ENCODE measurements at places on chromosomes 5 and 9.

DNA sequence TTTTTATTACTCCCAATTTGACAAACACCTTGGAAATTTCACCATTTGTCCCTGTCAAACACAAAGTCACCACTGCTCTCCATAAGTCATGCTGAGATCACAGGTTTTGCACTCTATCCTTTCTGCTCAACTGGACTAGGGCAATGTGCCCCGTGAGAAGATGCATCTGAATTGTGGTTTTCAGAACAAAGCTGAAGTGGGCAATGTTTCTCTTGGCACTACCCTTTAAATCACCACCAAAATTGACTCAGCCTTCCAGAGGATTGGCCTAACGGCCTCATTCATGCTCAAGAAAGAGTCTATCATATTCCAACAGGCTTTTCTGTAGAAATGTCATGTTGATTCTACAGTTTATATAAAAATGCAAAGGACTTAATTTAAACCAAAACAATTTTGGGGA, 81.0 kb upstream of the TRIO start:
- DNase-seq, result no peak
- H3K36me3 ChIP-seq, result no peaks in the 10 kb centered on the region
- H3K4me3 ChIP-seq, result no peak overlapping the region
- no peak overlapping the region for H3K27ac ChIP-seq
- no peaks in the 10 kb centered on the region for H3K27me3 ChIP-seq

DNA sequence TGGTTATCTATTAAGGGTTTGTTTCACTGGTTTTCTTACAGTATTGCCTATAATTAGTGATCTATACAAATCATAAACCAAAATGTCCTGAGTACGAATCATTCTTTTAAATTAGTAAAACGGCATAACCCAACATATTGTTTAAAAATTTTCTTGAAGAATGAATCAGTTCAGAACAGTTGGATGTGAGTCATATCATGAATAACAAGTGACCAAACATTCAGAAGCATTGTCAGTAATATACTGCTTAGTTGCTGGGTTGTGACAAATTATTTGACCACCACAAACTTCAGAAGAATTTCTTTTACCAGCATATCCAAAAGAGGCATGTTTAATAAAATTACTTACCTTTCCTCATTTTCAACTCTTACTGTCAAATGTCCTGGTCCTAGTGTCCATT, 111.2 kb downstream of the UNC13B start:
- H3K36me3 ChIP-seq, result no peaks in the 10 kb centered on the region
- H3K4me1 ChIP-seq, result peaks cover 11% of the 10 kb centered on the region
- no peak overlapping the region for H3K27ac ChIP-seq
- peaks cover 4% of the 10 kb centered on the region for H3K27me3 ChIP-seq

GRCh38 chr5:92518318-92518904, 1062.6 kb downstream of the NR2F1-AS1 start:
- no peak for DNase-seq
- no peaks in the 10 kb centered on the region for H3K27me3 ChIP-seq
- H3K4me1 ChIP-seq, result no peaks in the 10 kb centered on the region

DNA sequence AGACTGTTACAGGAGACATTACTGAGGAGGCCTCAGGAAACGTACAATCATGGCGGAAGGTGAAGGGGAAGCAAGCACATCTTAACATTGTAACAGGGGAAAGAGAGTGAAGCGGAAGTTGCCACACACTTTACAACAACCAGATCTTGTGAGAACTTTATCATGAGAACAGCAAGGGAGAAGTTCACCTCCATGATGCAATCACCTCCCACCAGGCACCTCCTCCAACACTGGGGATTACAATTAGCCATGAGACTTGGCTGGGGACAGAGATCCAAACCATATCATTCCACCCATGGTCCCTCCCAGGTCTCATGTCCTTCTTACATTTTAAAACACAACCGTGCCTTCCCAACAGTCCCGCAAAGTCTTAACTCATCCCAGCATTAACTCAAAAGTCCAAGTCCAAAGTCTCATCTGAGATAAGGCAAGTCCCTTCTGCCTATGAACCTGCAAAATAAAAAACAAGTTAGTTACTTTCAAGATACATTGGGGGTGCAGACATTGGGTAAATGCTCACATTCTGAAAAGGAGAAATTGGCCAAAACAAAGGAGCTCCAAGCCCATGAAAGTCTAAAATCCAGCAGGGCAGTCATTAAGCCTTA, 138.3 kb downstream of the TMEM161B start:
- H3K36me3 ChIP-seq, result no peaks in the 10 kb centered on the region
- peaks cover 3% of the 10 kb centered on the region for H3K4me1 ChIP-seq
- H3K4me3 ChIP-seq, result no peak overlapping the region
- H3K27ac ChIP-seq, result no peak overlapping the region
- no peak for DNase-seq

DNA sequence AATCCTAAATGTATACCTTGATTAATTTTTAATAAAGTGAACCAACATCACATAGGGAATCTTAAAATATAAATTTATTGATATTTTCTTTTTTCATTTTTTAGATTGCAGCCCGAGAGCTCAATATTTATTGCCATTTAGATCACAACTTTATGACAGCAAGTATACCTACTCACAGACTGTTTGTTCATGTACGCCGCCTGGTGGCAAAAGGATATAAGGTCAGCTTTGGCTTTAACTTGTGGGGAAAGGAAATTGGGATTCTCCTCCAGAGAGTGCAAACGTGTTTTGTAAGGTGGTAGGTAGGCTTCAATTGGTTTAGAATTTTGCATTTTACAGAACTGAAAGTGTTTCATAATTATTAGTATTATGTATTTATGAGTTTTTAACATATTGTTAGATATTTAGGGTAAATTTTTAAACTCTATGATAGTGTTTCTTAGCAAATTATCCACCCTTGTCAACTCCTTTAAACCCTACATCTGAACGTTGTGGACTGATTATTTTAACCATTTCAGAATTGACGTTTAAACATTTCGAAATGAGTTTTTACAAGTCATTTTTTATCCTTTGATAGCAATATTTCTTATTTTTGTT, 17.5 kb upstream of the DHFR start:
- H3K4me3 ChIP-seq, result no peak overlapping the region
- H3K4me1 ChIP-seq, result peaks cover 4% of the 10 kb centered on the region
- DNase-seq, result peak; percentile 82
- no peaks in the 10 kb centered on the region for H3K27me3 ChIP-seq

DNA sequence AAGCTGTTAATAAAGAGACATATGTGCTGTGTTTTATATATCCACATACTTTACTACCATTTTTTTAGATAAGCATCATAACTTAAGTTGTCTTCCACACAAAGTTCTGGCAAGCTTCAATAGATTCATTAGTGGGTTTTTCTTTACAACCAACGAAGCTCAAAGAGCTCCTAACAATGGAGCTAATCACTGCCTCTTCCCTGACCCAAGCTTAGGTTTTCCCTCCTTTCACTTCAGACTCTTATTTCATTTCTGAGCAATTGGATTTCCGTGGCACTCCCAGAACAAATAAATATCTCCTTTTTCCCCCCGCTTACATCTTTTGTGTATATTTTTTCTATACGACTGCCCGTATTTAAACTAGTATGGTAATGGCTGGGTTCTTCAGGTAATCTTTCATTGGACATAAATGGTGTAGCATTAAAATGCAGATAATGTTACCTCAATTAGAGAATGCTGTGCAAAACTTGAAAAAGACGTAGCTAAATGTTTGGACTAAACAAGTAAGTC, 275.5 kb upstream of the TMEM161B start:
- no peak overlapping the region for H3K27ac ChIP-seq
- no peak for DNase-seq
- no peaks in the 10 kb centered on the region for H3K4me1 ChIP-seq
- H3K4me3 ChIP-seq, result no peak overlapping the region
- H3K36me3 ChIP-seq, result no peaks in the 10 kb centered on the region

- DNase-seq, result no peak
- H3K4me1 ChIP-seq, result peaks cover 2% of the 10 kb centered on the region
- no peak overlapping the region for H3K4me3 ChIP-seq
- no peaks in the 10 kb centered on the region for H3K36me3 ChIP-seq
- H3K27me3 ChIP-seq, result no peaks in the 10 kb centered on the region
Observed at GRCh38 chr5:32562056-32562455, 23.3 kb upstream of the SUB1 start.

GRCh38 chr9:4640027-4640426, 22.1 kb upstream of the PLPP6 start:
- no peak overlapping the region for H3K4me3 ChIP-seq
- no peaks in the 10 kb centered on the region for H3K36me3 ChIP-seq
- H3K27me3 ChIP-seq, result no peaks in the 10 kb centered on the region
- H3K27ac ChIP-seq, result no peak overlapping the region
- DNase-seq, result peak; percentile 71
- H3K4me1 ChIP-seq, result peaks cover 2% of the 10 kb centered on the region

GRCh38 chr5:1428107-1428506, 17.1 kb downstream of the SLC6A3 start:
- peaks cover 6% of the 10 kb centered on the region for H3K36me3 ChIP-seq
- no peak for DNase-seq
- H3K27ac ChIP-seq, result no peak overlapping the region
- peaks cover 17% of the 10 kb centered on the region for H3K27me3 ChIP-seq
- no peaks in the 10 kb centered on the region for H3K4me1 ChIP-seq
- no peak overlapping the region for H3K4me3 ChIP-seq

- no peak overlapping the region for H3K27ac ChIP-seq
- no peak for DNase-seq
- H3K27me3 ChIP-seq, result no peaks in the 10 kb centered on the region
Observed at GRCh38 chr5:124438903-124439281, 307.5 kb downstream of the ZNF608 start.

DNA sequence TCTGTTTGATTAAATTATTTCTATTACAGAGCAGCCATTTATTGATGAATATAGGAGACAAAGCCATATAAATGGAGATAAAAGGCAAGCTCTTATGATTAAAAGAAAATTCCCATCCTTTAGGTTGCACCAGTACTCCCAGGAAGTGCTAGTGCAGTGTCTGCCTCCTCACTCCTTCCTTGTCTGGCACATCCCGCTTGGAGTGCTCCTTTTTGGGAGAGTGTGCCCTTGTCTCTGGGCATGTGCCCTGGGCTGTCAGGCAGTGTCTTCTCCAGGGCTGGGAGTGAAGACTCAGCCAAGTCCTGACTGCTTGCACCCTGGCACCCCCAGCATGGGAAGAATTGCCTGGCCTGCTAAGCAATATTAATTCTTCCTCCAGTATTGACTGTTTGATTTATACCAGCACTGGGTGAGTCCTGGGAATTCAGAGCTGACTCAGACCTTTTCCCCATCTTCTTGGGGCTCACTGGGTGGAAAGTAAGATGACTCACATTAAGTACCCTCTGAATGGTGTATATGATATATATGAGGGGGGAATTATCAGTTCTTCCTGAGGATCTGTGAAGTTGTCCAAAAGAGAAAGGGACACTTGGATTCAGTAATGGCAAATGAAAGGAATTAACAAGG, 62.1 kb downstream of the ZSWIM6 start:
- H3K4me1 ChIP-seq, result no peaks in the 10 kb centered on the region
- no peak for DNase-seq
- H3K27me3 ChIP-seq, result no peaks in the 10 kb centered on the region
- H3K4me3 ChIP-seq, result no peak overlapping the region
- H3K36me3 ChIP-seq, result no peaks in the 10 kb centered on the region
- H3K27ac ChIP-seq, result no peak overlapping the region

DNA sequence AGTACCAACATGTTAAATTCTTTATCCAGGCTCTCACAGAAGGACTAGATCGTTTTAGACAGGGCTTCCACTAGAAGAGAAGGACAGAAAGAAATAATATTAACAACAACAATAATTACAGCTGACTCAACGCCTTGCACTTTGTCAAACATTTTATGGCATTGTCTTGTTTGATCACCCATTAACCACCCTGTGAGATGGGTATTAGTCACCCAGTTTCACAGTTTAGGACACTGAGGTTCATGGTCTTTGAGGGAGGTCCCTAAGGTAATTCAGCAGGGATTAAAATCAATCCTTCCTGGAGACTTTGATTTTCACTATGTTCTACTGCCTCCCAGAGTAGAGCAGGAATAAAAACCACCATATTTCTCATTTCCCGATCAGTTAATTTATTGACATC, 51.4 kb upstream of the BNC2 start:
- H3K27ac ChIP-seq, result no peak overlapping the region
- no peaks in the 10 kb centered on the region for H3K4me1 ChIP-seq
- DNase-seq, result no peak
- no peaks in the 10 kb centered on the region for H3K36me3 ChIP-seq

DNA sequence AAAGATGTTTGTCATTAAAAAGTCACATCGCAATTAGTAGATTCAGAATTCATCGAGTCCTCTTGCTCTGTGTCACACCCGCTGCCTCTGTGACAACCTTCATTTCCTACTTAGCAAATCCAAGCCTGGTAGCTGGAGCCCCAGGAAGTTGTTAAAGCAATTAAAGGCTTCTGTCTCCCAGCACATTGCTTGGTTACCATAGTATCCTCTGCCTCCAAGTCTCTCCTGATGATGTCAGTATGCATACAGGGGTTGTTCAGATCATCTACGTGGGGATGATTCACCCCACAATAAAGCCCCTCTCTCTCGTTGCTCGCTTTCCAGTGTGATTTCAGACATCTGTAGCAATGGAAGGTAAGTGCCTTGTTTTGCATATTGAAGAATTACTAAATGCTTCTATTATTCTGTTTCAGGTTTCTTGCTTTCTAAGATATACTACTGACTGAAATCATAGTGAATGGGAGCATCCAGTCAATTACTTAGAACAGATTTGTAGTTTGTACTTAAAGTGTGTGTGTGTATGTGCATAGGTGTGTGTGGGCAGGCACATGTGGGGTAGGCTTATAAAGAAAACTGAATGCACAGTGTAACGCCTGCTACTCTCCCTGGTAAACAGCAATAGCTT, 52.9 kb downstream of the PAM start:
- no peaks in the 10 kb centered on the region for H3K36me3 ChIP-seq
- DNase-seq, result no peak
- H3K4me3 ChIP-seq, result no peak overlapping the region
- no peaks in the 10 kb centered on the region for H3K4me1 ChIP-seq
- no peaks in the 10 kb centered on the region for H3K27me3 ChIP-seq

GRCh38 chr9:121453232-121453892, 46.3 kb downstream of the GGTA1 start:
- no peak overlapping the region for H3K4me3 ChIP-seq
- H3K36me3 ChIP-seq, result no peaks in the 10 kb centered on the region
- DNase-seq, result no peak
- H3K27ac ChIP-seq, result no peak overlapping the region
- H3K27me3 ChIP-seq, result peaks cover 52% of the 10 kb centered on the region

DNA sequence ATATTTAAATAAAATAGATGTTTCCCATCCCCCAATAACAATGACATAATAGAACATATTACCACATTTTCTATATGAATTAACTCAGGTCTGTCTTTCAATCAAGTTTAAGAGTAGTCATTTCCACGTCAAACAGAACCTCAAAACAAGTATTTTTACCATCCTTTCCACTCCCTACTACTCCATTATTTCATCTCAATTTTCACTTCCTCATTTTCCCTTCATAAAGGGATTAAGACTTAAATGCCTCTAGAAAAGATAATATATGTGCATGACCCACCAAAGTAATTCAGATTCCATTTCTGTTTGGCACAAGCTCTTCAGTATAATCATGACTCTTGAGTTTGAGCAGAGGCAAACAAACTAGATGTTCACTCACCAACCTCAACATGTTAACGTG, 40.4 kb downstream of the ELOVL7 start:
- peaks cover 4% of the 10 kb centered on the region for H3K27me3 ChIP-seq
- H3K4me1 ChIP-seq, result no peaks in the 10 kb centered on the region
- H3K4me3 ChIP-seq, result no peak overlapping the region
- no peak overlapping the region for H3K27ac ChIP-seq
- no peak for DNase-seq
